ENCODE measurements at places on chromosomes 12 and 14.

DNA sequence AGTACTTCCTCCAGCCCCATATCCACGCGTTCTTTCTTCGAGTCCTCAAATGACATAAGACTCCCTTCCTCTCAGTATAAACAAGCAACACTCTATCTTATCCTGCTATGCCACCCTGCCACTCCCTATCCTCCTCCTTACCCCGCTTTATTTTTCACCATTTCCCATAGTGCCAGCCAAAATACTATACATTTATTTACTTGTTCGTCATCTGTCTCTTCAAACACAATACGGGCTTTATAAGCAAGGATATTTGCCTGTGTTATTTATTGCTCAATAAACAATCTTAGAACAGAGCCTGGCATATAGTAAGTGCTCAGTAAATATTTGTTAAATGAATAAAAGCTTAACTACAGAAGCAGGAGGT is 444.9 kb downstream of the EGLN3 start:
- H3K36me3 ChIP-seq = no peaks in the 10 kb centered on the region
- no peaks in the 10 kb centered on the region for H3K27me3 ChIP-seq
- H3K27ac ChIP-seq = no peak overlapping the region
- DNase-seq = no peak

- peak overlapping the region; percentile 29 for H3K27ac ChIP-seq
- no peaks in the 10 kb centered on the region for H3K27me3 ChIP-seq
- peaks cover under 1% of the 10 kb centered on the region for H3K4me1 ChIP-seq
- no peak for DNase-seq
- peaks cover 21% of the 10 kb centered on the region for H3K36me3 ChIP-seq
Measured at GRCh38 chr12:8941691-8942478, 7.6 kb downstream of the M6PR start.

- peaks cover 18% of the 10 kb centered on the region for H3K4me1 ChIP-seq
- H3K4me3 ChIP-seq = no peak overlapping the region
- no peaks in the 10 kb centered on the region for H3K36me3 ChIP-seq
- DNase-seq = no peak
- no peaks in the 10 kb centered on the region for H3K27me3 ChIP-seq
Measured at GRCh38 chr12:132477017-132477702, 12.8 kb upstream of the FBRSL1 start.

GRCh38 chr14:94158239-94158883 is 15.8 kb upstream of the PPP4R4 start:
- peak; percentile 28 for DNase-seq
- no peak overlapping the region for H3K27ac ChIP-seq
- H3K4me1 ChIP-seq = peaks cover 12% of the 10 kb centered on the region
- H3K36me3 ChIP-seq = no peaks in the 10 kb centered on the region
- H3K4me3 ChIP-seq = peak overlapping the region; percentile 19
- H3K27me3 ChIP-seq = no peaks in the 10 kb centered on the region

- DNase-seq = no peak
- H3K27me3 ChIP-seq = no peaks in the 10 kb centered on the region
- no peak overlapping the region for H3K4me3 ChIP-seq
- no peak overlapping the region for H3K27ac ChIP-seq
- H3K4me1 ChIP-seq = no peaks in the 10 kb centered on the region
Measured at GRCh38 chr14:39451811-39452210, 19.6 kb upstream of the FBXO33 start.
